ENCODE measurements at places on chromosomes 2 and 18. TPM values are rescaled to one million over a fixed set of nuclear protein-coding genes. Genes with fewer than 3 reads are reported as not detected.

GRCh38 chr2:201021914-201022313 is 49.6 kb downstream of the HYCC2 start:
- no peak for DNase-seq

DNA sequence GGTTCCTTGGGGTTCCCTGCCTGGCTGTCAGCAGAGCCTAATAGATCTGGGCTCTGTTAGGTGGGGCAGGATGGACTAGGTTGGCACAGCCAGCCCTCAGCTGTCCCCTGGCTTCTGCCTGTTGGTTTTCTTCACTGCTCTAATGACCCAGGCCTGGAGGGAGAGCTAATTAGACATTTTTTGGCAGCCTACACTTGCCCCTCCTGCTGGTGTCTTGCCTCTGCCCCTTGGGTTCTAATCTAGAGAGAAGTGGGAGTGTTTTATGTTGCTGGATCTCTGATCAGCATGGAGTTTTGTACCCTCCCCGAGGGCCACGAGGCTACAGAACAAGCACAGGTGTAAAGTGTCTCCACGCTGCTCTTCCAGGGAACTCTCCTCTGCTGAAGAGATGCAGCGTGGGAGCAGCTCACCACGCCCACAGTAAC is 199.4 kb upstream of the RASGRP3 start:
- no peak for DNase-seq

DNA sequence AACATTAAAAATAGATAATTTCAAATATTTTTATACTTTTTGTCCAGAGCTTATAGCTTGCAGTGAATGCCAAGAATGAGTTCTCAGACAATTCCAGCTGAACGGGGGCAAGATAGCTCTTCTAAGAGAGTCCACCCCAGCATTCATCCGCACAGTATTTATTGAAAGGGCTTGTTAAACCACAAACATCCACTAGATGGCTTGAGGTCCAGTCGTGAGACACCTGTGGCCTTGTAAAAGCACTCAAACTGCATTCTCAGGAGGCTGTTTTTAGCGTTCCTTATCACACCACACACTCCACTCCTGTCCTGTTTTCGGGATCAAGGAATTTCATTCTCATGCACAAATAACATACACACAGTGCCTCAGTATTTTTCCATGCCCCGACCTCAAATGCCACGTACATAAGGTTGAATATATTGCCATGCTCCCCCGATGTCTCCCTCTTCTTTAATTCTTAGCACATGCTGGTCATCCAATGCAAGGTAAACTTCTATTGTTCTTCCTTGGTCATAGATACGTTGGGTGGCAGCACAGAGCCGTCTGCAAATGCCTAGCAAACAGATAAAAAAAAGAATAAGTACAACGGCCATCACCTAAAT is 47.4 kb downstream of the DNAJC10 start:
- DNase-seq, result peak; percentile 43

DNA sequence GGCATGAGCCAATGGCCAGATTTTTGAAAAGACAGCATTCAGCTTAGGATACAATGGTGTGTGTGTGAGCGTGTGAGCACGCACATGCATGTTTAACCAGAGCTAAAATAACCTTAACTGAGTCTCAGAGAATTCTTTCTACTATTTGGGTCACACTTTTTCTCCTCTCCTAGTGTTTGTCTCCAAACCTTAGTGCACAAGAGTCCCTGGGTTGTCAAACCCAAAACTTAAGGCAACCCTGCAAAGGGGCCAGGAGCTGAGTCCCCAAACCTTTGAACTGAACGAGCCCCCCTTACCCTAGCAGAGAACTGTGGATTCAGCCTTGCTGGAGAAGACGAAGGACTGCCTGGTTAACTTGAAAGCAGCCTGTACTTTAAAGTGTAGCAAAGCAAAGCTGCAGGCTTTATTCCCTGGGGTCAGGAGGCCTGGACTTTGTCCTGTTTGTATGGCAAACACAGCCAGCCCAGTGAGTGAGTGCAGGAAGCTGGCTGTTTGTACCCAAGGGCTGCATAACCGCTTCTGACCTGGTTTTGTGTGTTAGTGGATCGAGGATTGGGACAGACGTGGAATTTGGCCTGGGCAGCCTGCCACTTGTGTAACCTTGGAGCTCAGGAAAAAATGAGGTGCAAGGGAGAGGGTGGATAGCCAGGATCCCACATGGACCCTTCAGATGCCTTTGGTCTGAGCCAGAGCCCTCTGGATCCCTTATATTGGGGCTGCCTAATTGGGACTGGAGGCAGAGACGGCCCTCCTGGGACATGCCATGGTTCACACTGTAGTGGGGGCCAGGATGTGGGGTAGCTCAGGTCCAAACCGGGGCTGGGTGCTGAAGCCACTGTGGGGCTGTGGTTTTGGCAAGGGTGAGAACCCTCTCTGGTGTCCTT is 6.4 kb upstream of the PSMD1 start:
- no peak for DNase-seq

DNA sequence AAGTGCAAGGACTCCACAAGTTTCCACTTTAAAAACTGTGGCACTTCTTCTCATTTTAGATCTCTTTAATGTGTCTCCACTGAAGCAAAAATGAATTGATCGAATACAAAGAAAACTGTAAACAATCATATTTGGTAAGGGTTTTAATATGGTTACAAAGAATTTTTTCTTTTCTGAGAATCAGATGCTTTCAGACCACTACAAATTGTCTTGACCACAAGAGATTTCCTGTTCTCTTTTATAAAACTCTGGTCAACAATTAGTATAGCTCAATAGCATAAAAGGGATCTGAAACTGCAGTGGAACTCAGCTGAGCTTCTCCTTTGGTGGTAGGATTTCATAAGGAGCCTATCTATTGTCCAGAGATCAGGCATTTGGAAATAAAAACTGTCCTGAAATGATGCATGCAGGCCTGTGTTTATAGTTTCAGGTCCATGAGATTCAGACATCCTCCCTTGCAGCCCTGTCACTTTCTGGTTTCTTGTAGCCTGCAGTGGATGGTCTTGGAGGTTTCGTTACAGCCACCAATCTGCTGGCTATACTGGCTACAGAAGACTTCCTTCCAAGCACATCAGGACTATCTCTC is 120.0 kb downstream of the DOCK10 start:
- DNase-seq, result peak; percentile 18

GRCh38 chr2:12847694-12848575 is 131.2 kb downstream of the TRIB2 start:
- no peak for DNase-seq

DNA sequence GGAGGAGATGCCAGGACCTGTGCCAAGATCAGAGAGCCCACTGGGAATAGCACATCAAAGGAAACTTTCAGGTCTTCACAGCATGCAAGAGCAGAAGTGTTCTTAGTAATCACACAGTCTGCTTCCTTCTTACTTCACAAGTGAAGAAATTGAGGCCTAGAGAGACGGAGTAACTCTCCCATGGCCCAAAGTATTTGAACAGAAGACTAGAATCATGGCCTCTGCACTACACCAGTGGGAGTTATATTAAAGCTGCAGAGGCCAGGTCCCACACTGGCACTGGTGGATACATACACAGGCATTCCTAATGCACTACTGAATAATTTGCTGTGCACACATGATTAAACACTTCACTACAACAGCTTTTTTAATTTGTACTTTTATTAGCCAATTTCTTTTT is 107.6 kb upstream of the RMP24 start:
- DNase-seq, result no peak

DNA sequence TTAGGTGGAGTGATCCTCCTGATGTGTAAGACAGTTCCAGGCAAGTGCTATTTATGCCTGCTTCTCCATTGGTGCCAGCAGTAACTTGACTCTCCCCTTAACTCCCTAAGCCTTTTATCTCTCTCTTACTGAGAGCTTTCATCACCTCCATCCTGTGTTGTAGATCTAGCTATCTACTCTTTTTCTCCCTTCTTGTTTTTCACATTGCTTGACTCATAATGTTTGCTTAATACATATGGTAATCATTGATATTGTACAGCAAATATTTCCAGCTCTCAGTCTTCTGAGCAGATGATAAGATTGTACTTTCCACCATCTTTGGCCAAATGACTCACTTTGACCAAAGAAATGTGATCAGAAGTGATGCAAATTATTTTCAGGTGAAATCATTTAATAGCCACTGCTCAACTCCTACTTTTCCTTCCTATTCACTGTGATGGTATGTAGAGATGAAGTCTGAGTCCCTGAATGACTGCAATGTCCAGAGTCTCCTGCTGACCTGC is 165.0 kb downstream of the PLCL1 start:
- peak; percentile 65 for DNase-seq

DNA sequence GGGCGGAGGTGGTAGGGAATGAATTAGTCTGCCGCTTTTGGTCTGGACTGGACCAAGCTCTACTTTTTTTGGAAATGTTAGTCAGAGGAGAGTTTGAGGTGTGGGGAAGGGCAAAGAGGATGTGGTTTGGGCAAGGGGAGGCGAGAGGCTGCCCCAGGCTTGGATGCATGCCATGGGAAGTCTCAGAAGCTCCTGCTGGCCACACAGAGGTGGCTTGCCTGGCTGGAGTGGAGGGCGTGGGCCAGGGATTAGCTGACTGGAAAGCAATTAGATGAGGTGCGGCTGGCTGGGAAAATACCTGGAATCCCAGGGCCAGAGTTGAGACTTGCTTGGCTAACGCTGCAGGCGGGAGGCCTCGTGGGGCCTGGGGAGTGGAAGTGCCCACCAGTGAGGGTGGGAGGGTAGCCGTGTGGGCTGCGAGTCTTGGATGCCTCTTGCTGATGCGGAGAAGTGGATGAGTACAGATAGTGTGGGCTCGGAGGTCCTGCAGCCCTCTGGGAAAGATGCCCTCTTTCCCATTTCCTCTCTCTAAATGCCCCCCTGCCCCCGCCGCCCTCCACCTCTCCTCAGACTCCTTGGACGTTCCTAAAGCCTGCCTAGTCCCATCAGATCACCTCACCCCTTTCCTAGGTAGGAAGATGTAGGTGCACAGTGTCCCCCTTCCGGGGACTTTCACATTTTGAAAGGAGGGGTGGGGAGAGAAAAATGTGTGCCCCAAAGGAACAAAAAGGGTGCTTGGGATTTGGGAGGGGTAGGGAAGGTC is 117.6 kb downstream of the SMAD7 start:
- DNase-seq, result peak; percentile 67

The ZNF516 gene
- total RNA-seq, result 9.7 TPM

- no peak for DNase-seq
Observed at GRCh38 chr2:85695121-85695520, 963 bp downstream of the GNLY start.

GRCh38 chr2:13682540-13683272 is 949.8 kb upstream of the LRATD1 start:
- peak; percentile 45 for DNase-seq

- DNase-seq, result peak; percentile 96
Observed at GRCh38 chr18:6055711-6056110, 160.4 kb upstream of the TMEM200C start.

The CFC1 gene
- total RNA-seq, result not detected

- no peak for DNase-seq
Observed at GRCh38 chr2:49569176-49569575, 414.9 kb upstream of the FSHR start.

- DNase-seq, result peak; percentile 68
Observed at GRCh38 chr2:237260039-237260620, 153.8 kb downstream of the COL6A3 start.

- peak; percentile 1 for DNase-seq
Observed at GRCh38 chr2:175880-176820, 87.7 kb downstream of the SH3YL1 start.

DNA sequence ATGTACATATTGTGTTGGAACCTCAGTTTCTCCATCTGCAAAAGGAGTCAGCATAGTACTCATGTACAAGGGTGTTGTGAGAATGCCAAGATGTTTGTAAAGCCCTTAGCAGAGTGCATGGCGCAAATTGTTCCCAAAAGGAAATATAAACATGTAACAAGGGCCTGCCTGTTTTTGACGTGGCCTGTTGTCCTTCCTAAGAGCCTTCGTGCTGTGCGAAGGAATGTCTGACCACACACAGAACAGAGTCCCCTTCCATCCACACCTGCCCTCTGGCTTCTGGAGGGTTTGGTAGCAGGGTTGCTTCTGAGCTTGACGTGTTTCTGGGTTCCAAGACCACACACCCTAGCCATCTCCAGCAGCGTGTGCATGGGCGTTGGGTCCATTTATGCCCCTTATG is 34.9 kb downstream of the CABLES1 start:
- DNase-seq, result no peak

DNA sequence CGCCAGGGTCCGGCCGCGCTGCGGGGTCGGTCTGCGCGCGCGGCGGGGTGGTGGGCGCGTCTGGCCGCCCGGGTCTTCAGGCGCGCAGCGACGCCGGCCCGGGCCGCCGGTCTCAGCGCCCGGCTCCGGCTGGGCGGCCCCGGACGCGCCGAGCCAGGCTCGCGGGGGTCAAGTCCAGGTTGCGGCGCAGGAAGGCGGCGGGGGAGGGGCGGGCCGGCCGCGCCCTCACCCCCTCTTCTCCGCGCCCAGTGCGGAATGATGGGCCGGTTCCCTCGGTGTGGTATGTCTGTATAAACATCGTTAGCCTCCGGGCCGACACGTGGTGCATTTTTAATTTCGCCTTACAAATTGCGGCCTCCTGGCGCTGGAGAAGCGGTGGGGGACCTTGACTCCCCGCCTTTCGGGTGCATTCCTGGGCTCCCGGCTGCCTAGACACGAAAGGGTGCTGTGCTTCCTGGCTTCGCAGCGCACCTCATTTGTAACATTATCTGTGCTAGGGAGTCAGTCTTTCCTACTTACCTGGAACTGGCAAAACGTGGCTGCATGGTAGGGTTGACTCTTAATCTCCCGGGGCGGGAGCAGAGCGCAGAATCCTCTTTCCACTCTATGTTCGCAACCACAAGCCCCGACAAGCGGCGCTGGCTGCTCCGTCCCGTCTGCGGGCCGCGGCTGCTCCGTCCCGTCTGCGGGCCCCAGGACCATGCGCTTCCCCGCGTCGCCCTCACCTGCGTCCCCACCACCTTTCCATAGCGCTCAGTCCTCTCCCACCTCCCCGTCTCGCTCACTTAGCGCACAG is 69.0 kb downstream of the CTAGE1 start:
- peak; percentile 42 for DNase-seq

DNA sequence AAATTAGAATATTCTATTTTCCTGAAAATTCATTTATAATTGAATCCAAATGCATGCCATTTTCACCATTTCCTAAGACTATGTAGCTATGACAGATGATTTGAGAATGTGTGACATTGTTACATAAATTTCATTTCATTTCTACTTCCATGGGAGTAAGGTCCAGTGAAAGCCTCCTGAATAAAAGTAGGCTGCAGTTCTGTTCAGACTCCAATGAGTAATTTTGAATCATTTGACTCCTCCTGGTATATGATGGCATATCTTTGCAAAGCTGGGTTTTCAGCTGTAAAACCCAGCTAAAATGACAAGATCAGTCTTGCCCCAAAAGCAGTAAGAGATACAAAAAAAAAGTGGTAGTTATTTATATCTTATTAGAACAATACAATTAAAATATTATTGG is 101.0 kb upstream of the DNAJC10 start:
- DNase-seq, result no peak

DNA sequence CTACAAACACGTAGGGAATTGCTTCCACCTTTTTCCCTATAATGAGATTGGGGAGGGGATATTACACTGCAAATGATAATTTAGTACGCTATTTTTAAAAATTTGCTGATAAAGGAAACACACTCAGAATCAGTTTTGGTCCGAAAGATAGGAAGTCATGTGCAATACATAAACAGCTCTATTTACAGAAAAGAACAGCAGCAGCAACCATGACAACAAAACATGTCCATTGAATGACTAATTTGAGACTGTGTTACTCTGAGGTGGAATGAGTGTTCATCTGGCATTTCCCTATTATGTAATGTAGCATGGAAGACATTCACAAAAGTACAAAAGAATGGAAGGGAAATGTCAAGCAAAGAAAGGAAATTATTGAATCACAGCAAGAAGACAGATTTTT is 337.2 kb downstream of the NBAS start:
- peak; percentile 88 for DNase-seq
